ENCODE measurements at places on chromosomes 3 and 15. TPM values are rescaled to one million over a fixed set of nuclear protein-coding genes. Genes with fewer than 3 reads are reported as not detected.
A peak's percentile ranks its signal among the peaks of the same experiment; 100 is the strongest.

DNA sequence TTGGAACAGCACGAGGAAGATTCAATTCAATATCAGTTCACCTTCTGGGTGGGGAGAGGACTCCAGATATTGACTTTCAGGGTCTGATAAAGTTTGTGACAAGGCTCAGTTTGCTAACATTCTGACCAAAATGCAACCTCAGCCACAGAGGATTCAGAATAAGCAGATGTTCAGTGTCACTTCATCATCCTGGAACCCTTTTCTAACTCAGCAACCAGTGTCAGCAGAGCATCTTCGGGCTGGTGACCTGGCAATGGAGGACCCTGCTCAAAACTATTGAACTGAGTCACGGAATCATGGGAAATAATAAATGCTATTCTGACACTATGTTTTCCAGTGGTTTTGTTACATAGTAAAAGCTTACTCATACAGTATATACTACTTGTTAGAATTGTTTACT lies 433.4 kb upstream of the CFAP20DC start:
- no peak for DNase-seq

- peak; percentile 18 for DNase-seq
These were observed 621 bp downstream of the RGMA start for GRCh38 chr15:93088200-93088980.

CNTN3 gene
- total RNA-seq = 0.74 TPM

- DNase-seq = no peak
These were observed 93.5 kb downstream of the RFX7 start for GRCh38 chr15:56150204-56150603.

SLC15A2 gene
- 0.18 TPM for total RNA-seq

GRCh38 chr3:125662675-125663074 lies 67.4 kb upstream of the OSBPL11 start:
- peak; percentile 20 for DNase-seq

GRCh38 chr3:52836986-52837385 lies 2.2 kb upstream of the MUSTN1 start:
- no peak for DNase-seq

DNA sequence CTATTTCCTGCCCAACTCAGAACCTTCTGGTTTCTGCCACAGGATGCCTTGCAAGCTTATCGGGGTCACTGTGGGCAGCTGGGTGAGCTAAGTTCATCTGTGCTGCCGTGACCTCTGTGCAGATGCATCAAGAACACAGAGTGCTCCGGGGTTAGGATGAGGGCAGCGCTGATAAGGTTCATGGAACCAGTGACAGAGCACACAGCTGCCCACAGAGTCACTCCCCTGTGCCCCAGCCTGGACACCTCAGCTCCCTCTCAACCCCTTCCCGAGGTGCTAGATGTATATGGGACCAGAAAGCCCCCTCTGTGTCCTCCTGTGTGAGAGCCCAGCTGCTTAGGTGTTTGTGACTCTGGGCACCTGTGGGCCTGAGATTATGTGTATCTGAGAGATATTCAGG lies 15.8 kb upstream of the ALAS1 start:
- DNase-seq = no peak

GRCh38 chr3:189344996-189345395 lies 173.2 kb downstream of the TPRG1 start:
- DNase-seq = no peak

GRCh38 chr15:85168642-85169173 lies 187.1 kb downstream of the PDE8A start:
- DNase-seq = no peak

GHSR gene
- total RNA-seq = not detected

GRCh38 chr15:73753250-73754130 lies at the start of gene INSYN1:
Gene INSYN1 (minus strand): TSS chr15:73753351. CDS start chr15:73751130, 2,221 bp downstream.
- DNase-seq = peak; percentile 28

DNA sequence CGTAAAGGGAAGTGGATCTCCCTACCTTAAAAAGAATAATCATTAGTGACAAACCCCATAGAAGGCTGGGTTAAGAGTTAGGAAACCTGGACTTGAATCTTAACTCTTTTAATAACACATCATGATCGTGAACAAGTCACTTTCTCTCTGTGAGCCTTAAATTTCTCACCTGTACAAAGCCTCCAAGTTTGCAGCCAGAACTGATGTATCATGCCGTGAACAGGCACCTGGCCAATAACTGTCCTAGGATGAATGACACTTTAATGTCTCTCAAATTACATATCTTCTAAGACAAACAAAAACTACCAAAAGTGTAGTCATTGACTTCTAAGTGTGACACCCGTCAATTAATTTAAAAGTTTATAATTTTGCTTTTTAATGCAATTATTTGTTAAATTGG lies 3.9 kb downstream of the UPK1B start:
- no peak for DNase-seq

DAPK2 gene
- total RNA-seq = 3.7 TPM

GRCh38 chr15:95417761-95418160 lies 912.7 kb upstream of the NR2F2 start:
- DNase-seq = peak; percentile 47

DNA sequence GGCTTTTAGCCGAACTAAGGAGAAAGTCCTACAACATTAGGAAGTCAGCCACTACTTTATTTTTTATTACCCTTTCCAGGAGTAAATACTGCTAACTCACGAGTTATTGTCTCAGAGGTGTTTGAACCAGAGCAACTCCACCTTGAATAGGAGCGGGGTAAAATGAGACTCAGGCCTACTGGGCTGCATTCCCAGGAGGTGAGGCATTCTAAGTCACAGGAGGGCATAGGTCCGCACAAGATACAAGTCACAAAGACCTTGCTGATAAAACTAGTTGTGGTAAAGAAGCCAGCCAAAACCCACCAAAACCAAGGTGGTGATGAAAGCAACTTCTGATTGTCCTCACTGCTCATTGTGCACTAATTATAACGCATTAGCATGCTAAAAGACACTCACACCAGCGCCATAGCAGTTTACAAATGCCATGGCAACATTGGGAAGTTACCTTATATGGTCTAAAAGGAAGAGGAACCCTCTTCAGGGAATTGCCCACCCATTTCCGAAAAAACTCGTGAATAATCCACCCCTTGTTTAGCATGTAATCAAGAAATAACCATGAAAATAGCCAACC lies 555.9 kb downstream of the IGSF11 start:
- DNase-seq = no peak

DNA sequence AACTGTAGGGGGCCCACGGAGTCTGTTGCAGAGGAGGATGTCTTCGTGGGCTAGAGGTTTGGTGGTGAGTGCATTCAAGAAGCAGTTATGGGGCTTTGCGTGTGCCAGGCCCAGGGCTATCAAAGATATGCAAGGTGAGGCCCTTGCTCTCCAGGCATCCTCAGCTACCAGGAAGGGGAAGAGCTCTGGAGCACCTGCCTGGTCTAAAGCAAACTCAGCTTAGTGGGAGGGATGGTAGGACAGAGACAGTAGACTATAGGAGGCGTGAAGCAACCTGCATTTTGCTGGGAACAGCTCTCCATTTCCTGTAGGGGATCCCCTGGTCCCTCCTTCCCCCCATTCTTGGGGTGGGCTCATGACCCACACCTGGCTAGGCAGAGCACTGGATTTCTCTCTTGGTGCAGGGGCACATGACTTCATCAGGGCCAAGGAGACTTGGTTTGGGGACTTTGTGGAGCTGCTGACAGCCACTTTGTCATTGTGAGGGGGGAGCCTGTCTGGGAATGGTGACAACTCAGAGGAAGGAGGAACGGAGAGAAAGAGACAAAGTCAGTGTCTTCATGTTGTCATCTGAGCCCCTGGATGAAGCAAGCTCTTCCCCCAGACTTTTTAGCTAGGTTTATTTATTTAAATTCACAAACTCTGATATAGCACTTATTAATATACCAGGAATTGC lies 8.6 kb upstream of the EEFSEC start:
- DNase-seq = no peak

GRCh38 chr15:38512901-38513300 lies 51.7 kb downstream of the RASGRP1 start:
- no peak for DNase-seq

CPNE9 gene
- not detected for total RNA-seq

ANKRD63 gene
- total RNA-seq = not detected

GRCh38 chr3:127114337-127115070 lies 78.4 kb upstream of the PRR23E start:
- DNase-seq = no peak

GRCh38 chr3:54858093-54858785 lies 69.6 kb downstream of the LRTM1 start:
- DNase-seq = peak; percentile 8

- no peak for DNase-seq
These were observed 22.5 kb upstream of the CNTN3 start for GRCh38 chr3:74636981-74637380.

CPLX3 gene
- total RNA-seq = not detected

DNA sequence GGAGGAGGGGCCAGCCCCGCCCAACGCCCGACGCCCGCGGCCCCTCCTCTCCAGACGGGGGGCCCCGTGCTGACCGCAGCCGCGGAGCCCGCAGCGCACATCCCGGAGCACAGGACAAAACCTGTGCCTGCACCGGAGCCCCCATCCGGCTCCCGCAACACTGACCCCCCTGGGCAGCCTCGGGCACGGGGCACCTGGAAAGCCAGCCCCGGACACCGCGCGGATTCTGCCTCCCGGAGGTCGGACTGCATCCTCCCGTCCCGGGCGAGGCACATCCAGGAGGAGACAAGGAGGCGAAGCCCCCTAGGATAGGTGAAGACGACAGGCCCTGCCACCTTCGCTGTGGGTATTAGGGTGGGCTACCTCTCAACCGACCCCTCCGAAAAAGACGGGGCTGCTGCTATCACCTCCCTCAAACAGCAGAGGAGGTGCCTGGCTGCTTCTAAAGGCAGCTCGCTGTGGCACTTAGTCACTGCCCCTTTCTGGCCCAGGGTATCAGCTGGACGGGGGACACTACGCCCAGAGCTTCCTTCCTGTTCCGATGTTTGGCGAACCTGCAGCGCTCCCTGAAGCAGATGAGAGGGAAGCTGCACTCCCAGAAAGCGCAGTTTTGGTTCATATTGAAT lies 10.6 kb downstream of the XXYLT1 start:
- no peak for DNase-seq

ADAMTS17 gene
- not detected for total RNA-seq

DNA sequence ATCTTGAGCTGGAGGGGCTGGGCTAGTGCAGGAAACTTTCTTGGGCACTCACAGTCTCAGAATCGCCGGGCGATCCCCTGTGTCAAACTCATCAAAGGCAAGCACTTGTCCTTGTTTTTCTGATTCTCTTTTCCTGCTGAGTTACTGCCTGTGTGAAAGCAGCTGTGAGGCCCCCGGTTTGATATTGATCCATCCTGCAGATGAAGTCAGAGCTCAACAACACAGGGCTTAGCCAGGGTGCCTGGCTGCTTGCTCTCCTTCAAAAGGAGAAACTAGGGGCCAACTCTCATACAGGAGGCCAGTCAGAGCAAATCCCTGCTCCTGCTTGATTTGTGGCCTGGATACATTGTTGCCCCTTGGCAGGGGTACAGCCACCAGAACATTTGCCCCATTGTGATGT lies 22.9 kb downstream of the CLSTN2 start:
- no peak for DNase-seq

HCN4 gene
- total RNA-seq = not detected

DNA sequence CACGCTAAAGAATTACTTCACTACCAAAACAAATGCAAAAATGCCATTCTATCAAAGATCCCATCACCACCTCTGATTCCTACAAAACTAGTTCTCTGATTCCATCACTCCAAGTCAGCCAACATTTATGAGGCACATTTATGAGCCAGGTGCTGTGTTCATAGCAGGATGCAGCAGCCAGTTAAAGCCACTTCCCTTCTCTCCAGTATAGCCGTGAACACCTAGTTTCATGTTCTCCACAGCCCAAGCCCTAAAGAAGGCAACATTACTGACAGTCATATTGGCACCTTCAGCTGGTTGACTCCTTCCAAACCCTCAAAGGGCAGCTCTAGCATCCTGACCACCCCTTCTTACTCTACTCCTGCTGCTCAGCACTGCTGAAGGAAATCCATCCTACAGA lies 36.4 kb downstream of the RYK start:
- DNase-seq = no peak

All from fibroblast of the aortic adventitia (primary cell).